ENCODE measurements at places on chromosomes 16 and 17.
A peak's percentile ranks its signal among the peaks of the same experiment; 100 is the strongest.

GRCh38 chr16:68231384-68232136 lies 4.4 kb downstream of the ESRP2 start:
- DNase-seq, result no peak

GRCh38 chr16:26672206-26672605 lies 394.5 kb upstream of the C16orf82 start:
- DNase-seq, result peak; percentile 53

- no peak for DNase-seq
Observed at GRCh38 chr16:51896013-51896412, 650.9 kb downstream of the TOX3 start.

- DNase-seq, result peak; percentile 82
Observed at GRCh38 chr16:85615852-85616606, 2.9 kb downstream of the GSE1 start.

- DNase-seq, result no peak
Observed at GRCh38 chr17:73521376-73521775, 122.9 kb downstream of the SDK2 start.

- DNase-seq, result no peak
Observed at GRCh38 chr17:37824534-37825485, 80.0 kb upstream of the HNF1B start.

- peak; percentile 34 for DNase-seq
Observed at GRCh38 chr16:28845761-28846079, 428 bp downstream of the TUFM start.

GRCh38 chr16:53872248-53873221 lies 168.6 kb downstream of the FTO start:
- DNase-seq, result no peak

DNA sequence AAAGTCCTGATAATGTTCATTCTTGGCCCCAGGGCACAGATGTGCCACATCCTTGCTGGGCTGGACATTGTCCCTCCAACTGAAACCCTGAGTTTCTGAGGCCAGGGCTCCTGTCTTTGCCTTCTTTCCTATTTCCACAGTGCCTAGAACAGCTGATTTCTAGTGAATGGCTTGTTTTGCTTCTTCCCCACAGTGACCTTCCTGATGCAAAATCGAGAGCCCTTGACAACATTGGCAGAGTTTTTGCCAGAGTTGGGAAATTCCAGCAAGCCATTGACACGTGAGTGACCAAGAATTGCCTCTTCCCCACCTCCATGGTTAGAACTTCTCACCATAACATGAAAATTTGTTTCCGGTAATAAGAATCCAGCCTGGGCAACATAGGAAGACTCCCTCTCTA lies 14.5 kb downstream of the ODAD4 start:
- no peak for DNase-seq

DNA sequence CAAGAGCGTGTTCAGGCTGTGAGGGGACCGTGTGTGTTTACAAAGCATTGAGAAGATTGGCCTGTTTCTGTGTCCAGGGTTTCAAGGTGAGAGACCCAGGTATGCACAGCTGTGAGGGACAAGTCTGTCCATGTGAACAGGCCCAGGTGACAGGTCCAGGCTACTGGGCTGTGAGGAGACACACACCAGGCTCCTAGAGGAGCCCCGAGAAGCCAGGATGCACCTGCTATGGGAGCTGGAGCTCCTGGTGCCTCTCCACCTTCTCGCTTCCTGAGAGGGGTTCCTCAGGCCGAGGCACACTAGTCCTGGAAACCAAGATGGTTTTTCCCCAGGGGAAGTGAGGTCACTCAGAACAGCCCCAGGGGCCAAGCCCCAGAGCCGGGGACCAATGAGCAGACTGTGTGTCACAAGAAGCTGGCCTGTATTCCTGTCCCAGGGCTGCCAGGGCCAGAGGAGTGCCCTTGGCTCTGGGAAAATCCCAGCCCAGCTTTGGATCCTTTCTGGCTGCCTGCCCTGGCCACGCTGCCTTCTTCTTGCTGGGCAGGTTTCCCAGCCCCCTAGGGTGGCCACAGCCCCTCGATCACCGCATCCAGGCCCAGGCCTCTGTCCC lies 153.4 kb upstream of the PLCG2 start:
- no peak for DNase-seq

GRCh38 chr17:66383333-66383732 lies 80.9 kb downstream of the PRKCA start:
- DNase-seq, result no peak

- no peak for DNase-seq
Observed at GRCh38 chr16:84766978-84767773, 52.6 kb upstream of the CRISPLD2 start.

DNA sequence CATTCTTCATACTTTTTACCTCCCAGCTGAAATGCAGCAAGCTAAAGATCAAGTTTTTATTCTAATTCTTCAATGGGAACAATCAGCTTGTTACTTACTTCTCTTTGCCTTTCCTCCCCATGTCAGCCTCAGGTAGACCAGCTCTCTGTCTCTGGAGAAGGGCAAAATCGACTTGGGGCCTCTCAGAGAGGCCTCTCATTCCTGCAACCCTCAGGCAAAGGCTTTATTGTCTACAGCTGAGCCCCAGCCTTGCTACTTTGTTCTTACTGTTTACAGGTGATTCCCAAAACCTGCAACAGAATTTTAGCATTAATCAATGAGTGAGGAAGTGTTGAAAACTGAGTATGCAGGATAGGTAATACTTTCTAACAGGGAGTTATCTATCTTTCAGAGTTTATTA lies 148.6 kb downstream of the KIF2B start:
- no peak for DNase-seq

DNA sequence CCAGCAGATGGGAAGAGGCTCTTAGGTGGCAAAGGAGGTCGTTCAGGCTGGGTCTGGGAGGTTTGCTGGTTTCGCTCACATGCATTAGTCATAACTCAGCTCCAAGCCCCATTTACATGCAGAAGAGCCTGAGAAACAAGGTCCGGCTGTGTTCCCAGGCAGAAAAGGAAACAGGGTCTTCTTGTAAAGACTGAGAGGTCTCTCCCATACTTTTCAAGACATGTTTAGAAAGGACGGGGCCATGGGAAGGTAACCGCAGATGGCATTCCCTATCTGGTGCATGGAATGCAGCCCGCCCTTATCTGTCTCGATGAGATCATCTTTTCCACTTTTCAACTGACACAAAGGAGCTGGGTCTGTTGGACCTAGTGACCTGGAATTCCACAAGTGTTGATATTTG lies 389.0 kb upstream of the CDH11 start:
- DNase-seq, result no peak

GRCh38 chr17:48510761-48511604 lies 19.8 kb downstream of the HOXB1 start:
- peak; percentile 23 for DNase-seq
